ENCODE measurements at places on chromosomes 6 and 20. TPM values are rescaled to one million over a fixed set of nuclear protein-coding genes. Genes with fewer than 3 reads are reported as not detected.

CDH4 gene
- total RNA-seq: under 0.01 TPM

TFEB gene
- 18.4 TPM for total RNA-seq

POU5F1 gene
- total RNA-seq: 4.5 TPM

- no peaks in the 10 kb centered on the region for H3K36me3 ChIP-seq
- H3K27me3 ChIP-seq: no peaks in the 10 kb centered on the region
- H3K27ac ChIP-seq: no peak overlapping the region
- no peaks in the 10 kb centered on the region for H3K4me1 ChIP-seq
- DNase-seq: no peak
Measured at GRCh38 chr6:156647991-156648390, 129.2 kb upstream of the ARID1B start.

BMP5 gene
- total RNA-seq: 1.3 TPM

DNA sequence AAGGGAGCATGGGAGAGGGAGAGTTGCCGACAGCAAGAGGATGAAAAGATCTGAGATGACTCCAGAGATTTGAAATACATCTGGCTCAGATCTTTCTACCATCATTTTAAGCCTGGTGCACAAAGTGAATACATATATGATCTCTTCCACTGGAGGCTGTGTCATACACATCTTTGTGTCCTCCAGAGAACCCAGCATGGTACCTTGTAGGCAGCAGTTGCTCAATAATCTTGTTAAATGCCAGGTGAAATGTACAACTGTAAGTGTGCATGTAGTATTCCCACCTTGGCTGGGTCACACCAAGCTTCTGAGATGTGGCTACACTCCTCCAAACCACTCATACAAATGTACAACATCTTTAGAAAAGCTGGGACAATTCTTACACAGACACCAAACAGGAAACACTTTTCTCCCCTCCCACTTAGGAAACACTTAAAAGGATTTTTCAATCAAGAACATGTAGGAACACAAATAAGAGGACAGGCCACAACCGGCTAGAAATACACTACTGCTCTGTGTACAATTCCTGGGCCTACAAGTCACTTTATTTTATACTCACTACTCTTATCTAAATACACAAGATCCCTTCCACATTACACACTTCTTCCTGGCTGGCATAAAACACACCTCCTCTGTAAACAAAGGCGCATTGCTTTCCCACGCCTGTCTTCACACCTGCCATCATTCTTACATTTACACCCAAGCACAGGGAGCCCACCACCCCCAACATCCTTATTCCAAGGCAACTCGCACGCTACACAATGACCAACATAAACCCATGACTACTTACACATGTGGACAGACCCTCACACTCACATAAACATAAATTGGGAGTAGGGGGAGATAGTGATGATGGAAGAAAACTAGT lies 3.8 kb upstream of the IER3 start:
- H3K4me3 ChIP-seq: no peak overlapping the region
- no peaks in the 10 kb centered on the region for H3K27me3 ChIP-seq
- peak overlapping the region; percentile 68 for H3K27ac ChIP-seq
- peaks cover 32% of the 10 kb centered on the region for H3K4me1 ChIP-seq
- no peaks in the 10 kb centered on the region for H3K36me3 ChIP-seq
- no peak for DNase-seq

- H3K36me3 ChIP-seq: no peaks in the 10 kb centered on the region
- DNase-seq: no peak
- H3K27me3 ChIP-seq: no peaks in the 10 kb centered on the region
Measured at GRCh38 chr6:30066082-30066481, 916 bp upstream of the PPP1R11 start.

DNA sequence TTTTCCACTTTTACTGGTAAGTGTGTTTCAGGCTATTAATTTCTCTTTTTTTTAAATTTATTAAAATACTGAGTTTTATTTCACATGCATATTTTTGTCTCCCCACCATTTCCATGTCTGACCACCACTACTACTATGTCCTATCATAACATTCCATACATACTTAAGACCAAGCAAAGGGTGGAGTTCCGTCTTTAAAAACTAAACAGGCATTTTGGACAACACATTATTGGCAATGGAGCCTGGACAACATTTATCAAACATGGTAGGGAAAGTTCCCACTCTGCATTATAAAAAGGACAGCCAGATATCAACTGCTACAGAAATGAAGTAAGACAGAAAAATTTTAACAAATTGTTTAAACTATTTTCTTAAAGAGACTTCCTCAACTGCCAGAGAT lies 91.9 kb downstream of the LMBRD1 start:
- H3K27ac ChIP-seq: no peak overlapping the region
- no peaks in the 10 kb centered on the region for H3K27me3 ChIP-seq
- no peaks in the 10 kb centered on the region for H3K36me3 ChIP-seq
- H3K4me1 ChIP-seq: no peaks in the 10 kb centered on the region

DNA sequence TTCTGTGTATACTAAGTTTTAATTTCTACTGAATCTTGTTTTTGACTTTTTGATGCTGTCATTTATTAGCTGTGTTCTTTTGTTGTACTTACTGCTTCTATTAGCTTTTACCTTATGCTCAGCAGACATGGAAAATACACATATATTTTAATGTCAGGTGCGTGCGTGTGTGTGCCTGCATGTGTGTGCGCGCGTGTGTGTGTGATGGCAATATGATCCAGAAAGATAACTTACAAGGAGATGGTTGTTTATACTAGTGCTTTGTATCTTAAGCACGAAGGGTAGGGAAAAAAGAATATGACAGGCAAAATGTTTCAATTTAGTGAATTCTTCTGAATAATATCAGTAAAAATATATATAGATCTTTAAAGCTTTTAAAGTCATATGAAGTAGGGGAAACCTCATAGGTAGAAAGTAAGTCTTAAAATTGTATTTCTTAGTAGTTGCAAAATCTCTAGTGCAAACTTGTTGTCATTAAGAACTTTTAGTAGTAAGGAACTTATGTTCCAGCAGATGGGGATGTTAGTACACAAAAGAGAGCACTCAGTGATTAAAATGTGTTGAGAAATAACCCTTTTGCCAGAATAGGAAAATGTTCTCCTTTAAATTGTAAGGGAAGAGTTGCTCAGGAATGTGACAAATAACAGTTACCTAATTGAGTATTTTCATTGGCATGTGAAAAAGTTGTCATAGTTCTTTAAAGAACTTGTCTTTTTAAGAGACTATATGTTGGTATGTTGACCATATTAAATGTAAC lies 13.2 kb downstream of the QKI start:
- no peaks in the 10 kb centered on the region for H3K27me3 ChIP-seq
- H3K27ac ChIP-seq: no peak overlapping the region
- H3K4me3 ChIP-seq: no peak overlapping the region
- DNase-seq: no peak

ZSCAN16 gene
- 9.8 TPM for total RNA-seq

All from breast epithelium (tissue), 4 donors.